ENCODE measurements at places on chromosomes 13 and 19.

DNA sequence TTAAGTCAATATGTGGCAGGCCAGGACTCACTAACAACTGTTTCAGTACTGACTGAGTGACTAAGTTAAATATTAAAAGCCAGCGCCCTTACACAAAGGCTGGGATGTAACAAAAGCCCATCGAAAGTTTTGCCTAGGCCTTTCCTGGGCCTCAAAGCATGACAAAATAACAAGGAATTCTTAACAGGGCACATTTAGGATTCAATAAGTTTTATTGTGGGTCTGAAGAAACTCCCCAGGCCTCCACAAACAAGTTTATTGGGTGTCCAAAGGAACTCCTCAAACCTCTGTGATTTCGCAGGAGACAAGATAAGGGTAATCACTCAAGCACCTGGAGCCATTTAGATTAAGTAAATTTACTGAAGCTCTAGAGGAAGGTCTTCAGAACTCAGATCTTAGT is 130.7 kb upstream of the SGCG start:
- no peak for DNase-seq

GRCh38 chr19:1752757-1753728 is at the start of gene ONECUT3:
TSS of gene ONECUT3 (plus strand) at chr19:1753506. CDS start at chr19:1753663, 157 bp downstream.
- no peak for DNase-seq

DNA sequence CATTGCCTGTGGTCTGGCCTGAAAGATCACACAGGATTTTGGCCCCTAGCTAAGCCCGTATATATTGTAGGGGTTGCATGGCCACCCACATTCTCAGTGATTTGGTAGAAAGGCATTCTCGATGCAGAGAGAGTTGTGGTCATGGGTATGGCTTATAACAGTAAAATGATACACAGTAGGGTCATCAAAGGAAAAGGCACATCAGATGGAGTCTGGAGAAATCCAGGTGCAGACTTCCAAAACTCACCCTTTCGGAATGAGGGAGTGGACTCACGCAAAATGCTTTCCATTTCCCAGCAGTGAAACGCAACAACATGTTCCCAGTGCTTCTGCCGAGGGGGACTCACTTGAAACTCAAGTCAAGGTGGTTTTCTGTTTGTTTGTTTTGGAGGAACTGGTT is 802.5 kb upstream of the SLITRK1 start:
- DNase-seq, result no peak

- peak; percentile 45 for DNase-seq
Measured at GRCh38 chr13:49367640-49368422, 76.0 kb downstream of the CAB39L start.

DNA sequence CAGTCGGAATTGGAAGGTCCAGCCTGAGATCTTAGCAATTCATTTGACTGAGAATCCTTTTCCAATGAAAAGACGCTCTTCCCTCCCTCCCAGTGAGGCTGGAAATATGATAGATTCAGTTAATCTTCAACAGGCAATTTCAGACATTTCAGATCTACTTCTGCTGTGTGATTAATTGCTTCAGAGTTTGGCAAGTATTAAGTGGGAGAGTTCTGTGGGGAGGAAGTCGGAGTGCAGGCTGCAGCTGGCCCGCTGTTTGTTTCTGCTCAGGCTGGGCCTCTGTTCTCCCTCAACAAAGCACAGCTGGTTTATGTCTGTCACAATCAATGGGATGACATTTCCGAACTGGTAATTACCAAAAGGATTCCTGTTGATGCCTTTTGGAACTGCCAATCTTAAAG is 178.2 kb downstream of the NDFIP2 start:
- DNase-seq, result no peak

- no peak for DNase-seq
Measured at GRCh38 chr13:21079221-21079620, 17.8 kb upstream of the LATS2 start.

- DNase-seq, result no peak
Measured at GRCh38 chr13:41774605-41775218, 186.2 kb downstream of the VWA8 start.

- no peak for DNase-seq
Measured at GRCh38 chr19:48354332-48354992, 9.3 kb downstream of the TMEM143 start.

DNA sequence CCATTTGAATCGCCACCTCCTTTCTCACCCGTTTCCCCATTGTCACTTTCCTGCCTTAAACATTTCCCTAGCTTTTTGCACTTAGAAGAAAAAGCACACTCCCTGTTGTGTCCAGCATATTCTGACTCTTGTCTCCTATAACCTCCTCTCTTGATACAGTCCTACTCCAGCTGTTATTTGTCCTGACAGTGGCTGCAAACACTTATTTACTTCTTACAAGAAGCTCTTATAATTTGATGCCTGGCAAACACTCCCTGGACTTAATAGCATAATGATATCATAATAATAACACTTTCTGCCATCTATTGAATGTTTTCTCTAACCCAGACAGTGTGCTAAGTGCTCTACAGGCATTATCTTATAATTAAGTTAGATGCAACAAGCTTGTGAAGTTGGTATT is 76.6 kb downstream of the DGKH start:
- DNase-seq, result no peak

DNA sequence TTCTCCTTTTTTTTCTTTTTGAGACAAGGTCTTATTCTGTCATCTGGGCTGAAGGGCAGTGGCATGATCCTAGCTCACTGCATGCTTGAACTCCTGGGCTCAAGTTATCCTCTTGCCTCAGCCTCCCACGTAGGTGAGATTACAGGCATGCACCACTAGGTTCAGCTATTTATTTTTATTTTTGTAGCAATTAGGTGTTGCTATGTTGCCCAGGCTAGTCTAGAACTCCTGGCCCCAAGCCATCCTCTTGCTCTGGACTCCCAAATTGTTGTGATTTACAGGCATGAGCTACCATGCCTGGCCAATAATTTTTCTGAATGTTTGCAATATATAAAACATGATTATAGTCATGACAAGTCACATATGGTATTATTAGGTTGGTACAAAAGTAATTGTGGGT is 161.1 kb upstream of the ATXN8OS start:
- no peak for DNase-seq

DNA sequence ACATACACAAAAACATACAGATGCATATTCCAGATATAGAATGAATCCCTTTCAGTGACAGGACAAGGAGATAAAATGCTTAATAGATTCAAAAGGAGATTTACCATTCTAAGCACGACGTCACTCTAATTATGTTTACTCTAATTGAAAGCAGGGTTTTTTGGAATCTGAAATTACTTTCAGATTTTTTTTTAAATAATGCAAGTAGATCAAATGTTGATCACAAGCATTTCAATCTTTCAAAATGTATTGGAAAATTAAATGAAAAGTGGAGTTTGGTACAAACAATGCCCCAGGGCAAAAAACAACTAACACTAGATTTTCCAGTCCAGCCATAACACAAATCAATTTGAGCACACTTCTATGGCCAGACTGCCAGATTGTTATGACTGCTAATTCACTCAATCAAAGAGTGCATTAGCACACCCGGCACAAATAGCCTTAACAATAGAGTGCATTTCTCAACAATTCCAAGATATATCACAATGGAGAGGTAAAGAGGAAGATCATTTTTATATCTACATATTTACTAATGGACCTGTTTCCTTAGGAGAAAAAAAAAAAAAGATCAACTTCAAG is 4.3 kb upstream of the DACH1 start:
- DNase-seq, result no peak

GRCh38 chr19:5170329-5170745 is 170.3 kb downstream of the PTPRS start:
- peak; percentile 26 for DNase-seq

GRCh38 chr13:93851236-93851635 is 624.6 kb downstream of the GPC6 start:
- DNase-seq, result no peak
